ENCODE measurements at places on chromosomes 1 and 21.

GRCh38 chr21:37688952-37689659, 227.2 kb downstream of the KCNJ6 start:
- DNase-seq: no peak

DNA sequence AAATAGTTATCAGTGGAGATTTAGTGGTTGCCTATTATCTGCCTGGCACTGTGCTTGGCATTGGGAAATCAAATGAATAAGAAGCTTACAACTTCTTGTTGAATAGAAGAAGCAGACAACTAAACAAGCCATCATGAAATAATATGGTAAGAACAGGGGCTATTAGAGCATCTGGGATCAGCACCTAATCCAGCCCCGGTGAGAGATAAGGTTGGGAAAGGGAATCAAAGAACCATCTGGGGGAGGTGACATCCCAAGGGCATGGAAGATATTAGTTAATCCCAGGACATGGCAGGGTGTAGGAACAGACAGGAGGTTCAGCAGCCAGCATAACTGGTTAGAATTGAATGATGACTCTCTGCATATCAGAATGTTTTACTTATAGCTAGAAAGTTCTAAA, 36.3 kb upstream of the SUCO start:
- no peak for DNase-seq

GRCh38 chr1:193192586-193192985, 6.2 kb upstream of the B3GALT2 start:
- DNase-seq: no peak

DNA sequence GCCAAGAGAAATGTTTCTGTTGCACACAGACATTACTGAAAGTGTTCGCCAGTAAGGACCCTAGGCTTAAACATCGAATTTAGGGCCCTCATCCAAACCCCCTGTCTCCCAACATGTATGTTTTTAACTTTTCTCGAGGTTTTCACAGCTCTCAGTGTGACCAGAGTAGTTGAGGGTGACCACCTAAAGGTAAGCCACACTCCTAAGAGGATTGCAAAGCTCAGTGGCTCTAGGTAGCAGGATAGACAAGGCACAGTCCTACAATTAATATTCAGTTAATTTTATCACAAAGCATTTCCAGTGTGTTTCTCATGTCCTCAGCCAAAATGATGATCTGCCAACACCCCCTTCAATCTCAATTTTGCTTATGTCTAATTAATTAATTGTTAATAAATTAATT, 695 bp upstream of the ALG14 start:
- no peak for DNase-seq

DNA sequence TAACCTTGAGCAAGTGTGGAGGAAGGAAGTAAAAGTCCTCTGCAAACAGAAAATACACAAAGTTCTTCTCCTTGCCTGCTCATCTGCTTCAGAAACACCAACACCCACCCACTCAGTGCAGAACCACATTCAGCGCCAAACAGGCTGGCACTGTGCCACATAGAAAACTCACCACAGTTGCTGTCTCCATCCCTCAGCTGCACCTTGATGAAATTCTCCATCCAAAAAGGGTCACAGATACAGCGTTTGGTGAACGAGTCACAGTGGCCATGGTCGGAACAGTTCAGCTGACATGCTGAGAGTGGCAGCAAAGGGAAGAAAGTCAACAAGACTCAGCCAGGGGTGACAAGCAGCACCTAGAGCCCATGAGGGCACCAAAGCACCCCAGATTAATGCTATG, 114.5 kb downstream of the KIAA0319L start:
- peak; percentile 50 for DNase-seq

DNA sequence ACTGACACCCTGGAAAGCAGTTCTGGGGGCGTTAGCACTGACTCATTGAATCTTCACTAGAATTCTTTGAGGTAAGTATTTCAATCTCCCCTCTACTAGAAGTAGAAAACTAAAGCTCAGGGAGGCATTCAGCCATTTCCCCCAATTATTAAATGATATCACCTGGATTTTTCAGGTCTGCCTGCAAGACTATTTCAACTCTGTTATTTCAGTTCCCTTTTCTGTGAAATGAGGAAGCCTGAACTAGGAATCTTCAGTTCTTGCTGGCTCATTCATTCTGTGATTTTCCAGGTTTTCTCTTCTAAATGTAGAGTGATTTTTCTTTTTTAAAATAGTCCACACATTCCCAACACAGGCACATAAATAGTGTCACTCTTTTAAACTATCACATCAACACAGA, 337.0 kb upstream of the NR5A2 start:
- DNase-seq: no peak

DNA sequence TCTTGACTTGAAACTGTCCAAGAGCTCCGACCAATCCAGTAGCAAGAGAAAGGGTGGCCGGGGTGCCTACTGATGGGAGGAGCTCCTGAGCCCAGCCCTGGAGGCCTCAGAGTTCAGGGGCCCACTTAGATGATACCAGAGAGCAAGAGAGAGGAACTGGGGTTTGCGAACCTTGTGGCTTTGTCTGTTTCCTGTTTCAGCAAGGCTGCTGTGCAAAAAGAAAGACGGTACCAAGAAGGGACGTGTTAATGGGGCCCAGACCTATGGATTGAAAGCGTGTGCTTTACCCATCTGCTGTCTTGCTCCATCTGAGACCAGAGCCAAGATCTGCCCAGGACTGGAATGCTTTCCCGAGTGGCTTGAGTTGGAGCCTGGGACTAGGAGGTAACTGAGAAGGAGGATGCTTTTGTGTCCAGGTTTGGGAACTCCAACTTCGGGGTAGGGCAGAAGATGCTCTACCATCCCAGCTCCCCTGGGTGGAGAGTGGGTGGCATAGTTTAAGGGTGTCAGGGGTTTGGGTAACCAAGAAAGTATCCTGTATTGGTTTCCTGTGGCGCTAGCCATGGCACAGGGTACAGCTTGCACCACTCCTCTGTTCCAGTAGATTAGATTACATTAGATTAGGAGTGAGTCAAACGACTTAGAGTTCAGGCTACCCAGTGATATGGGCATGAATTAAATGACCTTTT, at the start of gene TRAF3IP3:
TSS of gene TRAF3IP3 (plus strand) at position 128 of the 689 bp plus-strand sequence. CDS start 3,987 bp downstream, outside the sequence.
- peak; percentile 84 for DNase-seq

DNA sequence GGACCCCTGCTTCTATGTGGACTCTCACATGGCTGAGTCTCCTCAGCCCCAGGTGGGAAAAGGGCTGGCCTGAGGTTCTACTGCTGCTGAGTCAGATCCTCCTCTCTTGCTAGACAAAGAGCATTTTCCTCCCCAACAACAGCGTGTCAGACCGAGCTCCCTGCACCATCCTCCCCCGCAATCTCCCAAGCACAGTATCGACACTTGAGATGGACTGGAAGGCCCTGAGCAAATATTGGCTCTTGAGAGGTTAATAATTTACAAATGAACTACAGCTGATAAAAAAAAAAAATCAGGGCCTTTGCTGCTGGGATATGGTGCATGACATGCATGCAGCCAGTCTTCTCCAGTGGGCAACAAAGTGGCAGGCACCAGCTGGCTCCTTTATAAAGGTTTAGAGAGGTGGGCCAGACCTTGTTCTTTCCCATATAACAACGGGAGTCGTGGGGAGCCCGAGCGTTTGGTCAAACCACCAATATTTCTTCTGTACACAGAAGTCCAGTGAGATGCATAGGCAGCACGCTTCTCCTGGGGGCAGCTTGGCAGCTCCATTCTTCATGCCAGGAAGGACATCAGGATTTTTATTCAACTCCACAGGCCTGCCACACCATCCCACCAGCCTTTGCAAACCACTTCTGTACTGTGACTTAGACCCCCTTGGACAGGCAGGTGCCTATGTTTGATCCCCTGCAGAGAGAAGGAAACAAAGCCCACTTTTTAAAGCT, 55.4 kb upstream of the CAMK1G start:
- DNase-seq: no peak

DNA sequence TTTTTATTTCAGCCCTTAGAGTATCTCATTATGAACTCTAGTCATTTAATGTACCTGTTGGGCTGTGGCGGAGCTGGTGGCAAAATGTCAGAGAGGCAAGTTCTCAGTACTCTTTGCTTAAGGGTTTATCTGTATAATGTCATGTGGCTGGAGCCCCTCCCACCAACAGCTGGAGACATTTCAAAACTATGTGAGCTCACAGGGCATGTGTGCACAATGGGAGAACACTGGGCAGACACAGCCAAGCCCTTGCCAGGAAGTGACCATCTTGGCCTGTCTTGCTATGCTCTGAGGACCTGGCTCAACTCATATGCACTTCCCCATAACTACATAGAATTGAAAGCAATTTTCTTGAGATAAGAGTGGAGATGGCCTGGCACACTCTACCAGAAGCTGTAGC, 296.4 kb downstream of the PTPRU start:
- no peak for DNase-seq

DNA sequence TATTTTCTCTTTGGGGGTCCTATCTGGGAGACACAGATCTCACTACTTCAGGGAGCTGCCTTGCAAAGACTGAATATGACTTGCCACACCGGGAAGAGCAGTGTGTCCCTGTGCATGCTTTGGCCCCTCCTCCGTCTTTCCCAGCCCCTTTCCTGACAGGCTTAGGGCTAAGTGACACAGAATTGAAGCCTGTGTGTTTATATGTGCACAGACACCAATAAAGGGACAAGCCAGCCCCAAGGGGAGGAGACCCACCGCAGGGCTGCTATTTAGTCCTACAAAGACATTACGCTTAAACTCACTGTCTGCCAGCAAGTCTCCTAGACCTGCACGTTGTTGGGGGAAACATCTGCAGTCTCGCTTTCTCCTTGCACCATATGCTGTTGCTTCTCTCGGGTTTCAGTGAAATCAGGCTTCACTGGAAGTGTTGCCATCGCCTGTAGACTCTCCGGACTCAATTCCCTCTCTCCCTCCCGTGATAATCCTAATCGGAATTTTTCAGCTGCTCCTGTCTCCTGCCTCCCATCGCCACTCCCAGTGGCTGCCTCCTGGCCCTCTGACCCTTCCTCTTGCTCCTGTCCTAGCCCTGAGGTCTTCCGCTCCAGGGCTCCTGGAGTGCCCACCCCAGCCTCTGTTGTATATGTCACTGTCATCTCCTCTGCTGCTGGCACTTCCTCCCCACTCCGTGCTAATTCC, 58.5 kb upstream of the LRRC53 start:
- DNase-seq: no peak

DNA sequence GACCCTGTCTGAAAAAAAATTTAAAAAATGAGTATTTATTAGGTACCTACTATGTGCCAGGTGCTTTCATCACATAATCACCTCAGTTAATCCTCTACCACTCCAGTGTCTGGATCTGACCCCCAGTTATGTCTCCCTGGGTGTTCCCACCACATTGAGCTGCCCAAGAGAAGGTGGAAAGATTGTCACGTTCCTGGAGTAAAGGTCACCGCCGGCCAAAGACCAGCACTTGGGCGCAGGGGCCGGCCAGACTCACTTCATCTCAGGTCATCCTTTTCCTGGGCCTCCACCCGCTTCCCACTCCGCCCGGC, 714 bp downstream of the PYCR2 start:
- no peak for DNase-seq

- no peak for DNase-seq
Measured at GRCh38 chr1:66258404-66259105, 275.4 kb upstream of the SGIP1 start.

GRCh38 chr1:54051933-54052430, 1.0 kb downstream of the TMEM59 start:
- no peak for DNase-seq

GRCh38 chr21:16418642-16419041, 688.9 kb downstream of the USP25 start:
- no peak for DNase-seq

DNA sequence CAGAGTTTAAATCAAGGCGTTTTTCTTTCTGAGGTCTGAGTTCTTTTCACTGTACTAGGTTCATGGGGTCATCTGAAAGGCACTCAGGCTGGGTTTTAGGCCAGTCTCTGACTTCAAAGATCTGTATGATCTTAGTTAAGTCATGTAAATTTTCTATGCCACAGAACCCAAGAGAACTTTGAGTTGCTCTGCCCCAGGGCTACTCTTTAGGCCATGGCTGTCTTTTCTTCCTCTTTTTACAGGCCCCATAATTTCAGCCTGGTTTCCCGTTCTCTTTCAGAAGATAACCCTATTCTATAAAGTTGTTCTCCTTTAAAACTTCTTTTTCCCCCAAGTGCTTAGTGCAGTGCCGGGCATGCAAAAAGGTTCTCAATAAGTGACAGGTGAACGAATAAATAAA, 26.1 kb downstream of the METTL13 start:
- no peak for DNase-seq

DNA sequence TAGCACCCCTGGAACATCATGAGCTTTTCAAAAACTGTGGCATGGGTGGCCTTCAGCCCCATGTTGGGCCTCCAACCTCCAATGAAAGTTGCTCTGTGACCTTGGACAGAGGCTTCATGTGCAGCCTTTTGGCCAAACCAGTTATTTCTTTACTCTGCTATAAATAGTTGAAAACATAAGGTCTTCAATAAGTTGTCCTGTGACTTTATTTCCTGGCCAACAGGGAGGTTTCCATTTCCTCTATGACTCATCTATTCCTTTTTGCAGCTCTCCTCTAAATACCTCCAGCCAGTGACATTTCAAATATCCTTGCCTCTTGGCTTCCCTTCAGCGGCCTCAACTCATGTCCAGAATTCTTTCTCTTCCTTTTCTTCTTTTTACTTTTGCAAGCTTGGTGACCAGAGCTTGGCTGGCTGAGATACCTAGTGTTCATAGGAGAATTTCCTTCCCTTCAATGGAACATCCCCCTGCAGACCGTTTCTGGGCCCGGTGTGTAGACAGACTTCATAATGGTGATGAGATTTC, 22.7 kb upstream of the TRIM67 start:
- DNase-seq: no peak

DNA sequence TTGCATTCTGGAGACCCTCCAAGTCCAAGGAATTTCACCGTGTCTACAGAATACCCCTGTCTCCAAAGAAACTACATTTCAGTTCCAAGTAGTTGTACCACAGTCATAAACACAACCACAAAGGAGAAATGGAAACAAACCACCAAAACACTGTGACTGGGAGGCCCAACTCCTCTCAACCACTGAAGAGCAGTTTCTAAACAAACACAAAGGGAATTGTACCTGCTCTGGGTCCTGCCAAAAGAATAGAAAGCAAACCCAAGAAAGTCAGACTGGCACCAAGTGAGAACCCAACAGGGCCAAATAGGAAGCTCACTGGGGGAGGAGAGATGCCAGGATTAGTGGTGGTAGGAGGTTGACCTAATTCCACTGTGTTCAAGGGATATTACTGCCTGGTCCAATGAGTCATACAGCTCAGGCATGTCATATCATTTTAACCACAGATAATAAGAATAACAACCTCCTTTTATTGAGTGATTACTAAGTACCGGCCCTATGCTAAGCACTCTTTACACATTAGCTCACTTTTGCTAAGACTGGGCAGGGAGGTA, 123.9 kb upstream of the PPP2R5A start:
- no peak for DNase-seq

GRCh38 chr1:52530563-52531144, 22.2 kb downstream of the TUT4 start:
- no peak for DNase-seq

GRCh38 chr21:21137986-21138385, 139.8 kb downstream of the NCAM2 start:
- no peak for DNase-seq

DNA sequence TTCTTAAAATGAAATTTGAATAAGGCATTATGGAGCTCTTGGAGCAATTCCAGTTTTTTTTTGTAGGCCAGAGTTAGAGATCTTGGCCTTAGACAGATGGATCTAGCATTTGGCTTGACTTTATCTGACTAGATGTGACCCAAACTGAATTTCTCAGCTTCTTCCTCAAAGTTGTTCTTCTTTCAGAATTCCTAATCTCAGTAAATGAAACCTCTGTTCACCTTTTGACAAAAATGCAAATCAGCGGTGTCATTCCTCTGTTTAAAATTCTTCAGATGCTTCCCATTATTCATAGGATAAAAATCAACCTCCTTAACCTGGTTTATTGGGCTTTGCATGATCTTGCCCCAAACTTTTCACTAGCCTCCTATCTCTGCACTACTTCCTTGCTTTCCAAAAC, 177.6 kb downstream of the RASAL2 start:
- DNase-seq: no peak

- no peak for DNase-seq
Measured at GRCh38 chr1:24644100-24644384, 940 bp downstream of the SRRM1 start.
